ENCODE measurements at places on chromosomes 5 and 9.
A peak's percentile ranks its signal among the peaks of the same experiment; 100 is the strongest.

GRCh38 chr5:95899829-95900228, 61.8 kb downstream of the ELL2 start:
- DNase-seq = no peak

DNA sequence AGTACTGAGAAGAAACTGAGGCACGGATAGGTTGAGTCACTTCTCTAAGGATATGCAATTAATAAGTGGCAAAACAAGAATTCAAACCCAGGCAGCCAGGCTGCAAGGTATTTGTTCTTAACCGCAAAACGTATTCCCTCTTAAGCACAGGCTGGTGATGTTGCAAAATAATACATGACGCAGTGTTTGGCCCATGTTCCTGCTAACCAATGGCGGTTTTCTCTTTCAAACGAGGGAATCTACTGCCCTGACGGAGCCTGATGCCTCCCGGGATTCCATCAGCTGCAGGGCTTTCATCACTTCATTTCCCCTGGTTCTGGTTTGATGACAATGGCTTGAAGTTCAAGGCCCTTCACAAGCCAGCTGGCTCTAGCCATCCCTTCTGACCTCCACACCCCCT, 154.8 kb downstream of the SLIT3 start:
- DNase-seq = no peak

DNA sequence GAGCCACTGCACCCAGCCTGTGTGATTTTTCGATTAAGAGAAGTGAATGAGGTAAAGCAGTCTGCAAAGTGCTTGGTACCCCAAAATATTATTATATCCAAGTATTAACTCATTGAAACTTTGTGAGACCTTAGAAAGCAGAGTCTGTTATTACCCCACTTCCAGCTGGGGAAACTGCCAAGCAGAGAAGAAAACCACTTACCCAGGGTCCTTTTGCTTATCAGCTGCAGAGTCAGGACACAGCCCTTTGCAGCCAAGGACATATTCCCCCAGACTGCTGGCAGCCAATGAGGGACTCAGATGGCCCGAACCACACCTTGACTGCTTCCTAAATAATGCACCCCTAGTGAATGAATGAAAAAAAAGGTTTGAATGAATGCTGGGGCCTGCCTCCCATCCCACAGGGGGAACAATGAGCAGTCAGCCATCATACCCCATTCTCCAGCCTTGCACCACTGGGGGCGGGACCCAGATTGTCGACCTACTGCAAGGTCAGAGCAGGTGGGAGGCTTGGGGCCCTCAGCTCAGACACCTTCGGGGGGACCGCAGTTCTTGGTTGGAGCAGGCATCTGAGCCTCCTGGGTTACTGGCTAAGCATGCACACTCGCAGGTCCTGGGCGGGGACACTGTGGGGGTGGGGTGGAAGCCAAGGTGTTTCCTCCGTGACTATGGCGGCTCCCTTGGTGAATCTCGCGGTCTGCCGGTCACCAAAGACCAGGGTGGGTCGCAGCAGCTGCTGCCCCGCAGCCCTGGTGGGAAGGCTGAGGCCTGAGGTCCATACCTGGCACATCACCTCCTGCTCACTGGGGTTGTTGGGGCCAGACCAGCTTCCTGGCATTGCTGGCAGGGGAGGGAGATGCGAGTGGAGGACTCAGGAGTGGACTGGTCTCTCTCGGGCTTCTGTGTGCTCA, 29.7 kb downstream of the PRRT1B start:
- DNase-seq = no peak

GRCh38 chr5:52693280-52693679, 94.4 kb upstream of the ITGA1 start:
- no peak for DNase-seq

GRCh38 chr5:148418511-148418910, 34.8 kb downstream of the FBXO38 start:
- DNase-seq = no peak

- no peak for DNase-seq
Measured at GRCh38 chr9:115262952-115263351, 145.0 kb upstream of the TNC start.

DNA sequence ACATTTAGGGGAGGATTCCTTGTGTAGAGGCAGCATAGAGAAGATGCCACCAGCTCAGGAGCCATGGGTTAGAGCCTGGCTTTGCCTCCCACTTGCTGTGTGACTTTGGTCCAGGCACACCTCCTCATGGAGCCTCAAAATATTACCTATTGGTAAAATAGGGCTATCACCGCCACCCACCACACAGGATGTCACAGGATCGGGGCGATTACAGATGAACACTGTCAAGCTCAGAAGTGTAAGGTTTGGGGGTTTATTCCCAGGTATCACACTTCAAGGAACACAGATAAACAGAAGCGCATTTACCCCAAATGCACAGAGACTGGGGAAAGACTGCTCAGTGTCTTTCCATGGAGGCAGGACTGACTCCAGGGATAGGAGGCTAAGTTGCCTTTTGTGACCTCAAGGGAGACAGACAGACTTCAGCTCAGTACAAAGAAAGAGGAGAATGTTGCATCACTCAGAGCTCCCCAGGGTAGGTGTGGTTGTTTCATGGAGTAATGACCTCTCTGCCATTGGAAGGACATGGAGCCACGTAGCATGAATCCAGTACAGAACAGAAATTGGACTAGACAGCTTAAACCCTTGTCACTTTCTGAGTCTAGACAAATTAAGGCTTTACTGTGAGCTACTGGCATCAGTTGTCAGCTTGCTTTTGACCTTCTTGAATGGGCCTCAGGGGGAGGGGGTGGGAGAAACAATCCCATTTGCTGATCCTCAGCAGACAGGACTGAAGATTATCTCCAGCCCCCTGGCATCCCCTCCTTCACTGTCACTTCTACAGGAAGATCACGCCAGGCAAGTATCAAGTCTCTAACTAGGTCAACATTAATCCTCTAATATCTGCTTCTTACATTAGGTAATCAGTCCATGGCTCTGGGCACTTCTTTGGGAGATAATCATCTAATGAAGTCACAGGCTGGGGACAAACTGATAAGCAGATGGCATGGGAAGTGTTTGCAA, 6.5 kb downstream of the TRAF1 start:
- DNase-seq = no peak

- no peak for DNase-seq
Measured at GRCh38 chr5:132268769-132269551, 11.5 kb downstream of the PDLIM4 start.

DNA sequence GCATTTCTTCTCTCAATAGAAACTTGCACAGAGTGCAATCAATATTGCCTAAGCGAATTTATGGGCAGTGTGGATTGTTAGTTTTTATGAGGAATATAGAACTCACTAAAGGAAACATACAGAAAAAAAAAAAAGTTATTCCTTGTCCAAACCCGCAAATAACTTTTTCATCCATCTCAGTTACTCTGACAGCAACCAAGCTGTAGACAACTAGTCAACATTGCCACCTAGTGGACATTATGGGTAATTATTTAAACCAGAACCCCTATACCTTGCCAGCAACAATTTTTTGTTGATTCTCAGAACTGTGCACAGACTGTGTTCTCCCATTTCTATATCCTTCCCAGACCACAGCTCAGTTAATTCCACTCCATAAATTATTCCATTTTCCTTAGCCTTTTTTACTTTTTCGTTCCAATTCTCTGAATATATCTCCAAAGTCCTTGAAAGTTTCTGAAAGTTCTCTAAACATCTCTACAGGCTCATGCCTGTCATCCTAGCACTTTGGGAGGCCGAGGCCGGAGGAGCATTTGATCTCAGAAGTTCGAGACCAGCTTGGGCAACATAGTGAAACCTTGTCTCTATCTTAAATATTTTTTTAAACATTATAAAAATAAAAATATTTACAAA, 2.6 kb upstream of the AFAP1L1 start:
- peak; percentile 72 for DNase-seq

GRCh38 chr9:14538526-14538925, 154.7 kb downstream of the ZDHHC21 start:
- DNase-seq = no peak

DNA sequence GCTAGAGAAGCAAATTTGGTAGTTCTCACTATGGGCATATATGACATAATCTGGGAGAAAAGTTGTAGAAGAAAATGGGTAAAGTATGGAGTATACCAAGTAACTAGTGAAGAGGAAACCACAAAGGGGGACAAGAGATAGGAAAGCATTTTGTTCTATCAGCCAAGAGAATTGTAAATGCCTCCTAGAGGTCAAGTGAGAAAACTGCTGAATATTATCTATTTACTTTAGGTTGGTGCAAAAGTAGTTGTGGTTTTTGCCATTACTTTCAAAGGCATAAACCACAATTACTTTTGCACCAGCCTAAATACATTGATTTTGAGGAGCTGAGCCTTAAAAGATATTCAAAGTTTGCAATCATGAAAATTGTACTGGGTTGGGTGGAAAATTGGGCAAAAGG, 126.7 kb upstream of the GRHPR start:
- DNase-seq = no peak

DNA sequence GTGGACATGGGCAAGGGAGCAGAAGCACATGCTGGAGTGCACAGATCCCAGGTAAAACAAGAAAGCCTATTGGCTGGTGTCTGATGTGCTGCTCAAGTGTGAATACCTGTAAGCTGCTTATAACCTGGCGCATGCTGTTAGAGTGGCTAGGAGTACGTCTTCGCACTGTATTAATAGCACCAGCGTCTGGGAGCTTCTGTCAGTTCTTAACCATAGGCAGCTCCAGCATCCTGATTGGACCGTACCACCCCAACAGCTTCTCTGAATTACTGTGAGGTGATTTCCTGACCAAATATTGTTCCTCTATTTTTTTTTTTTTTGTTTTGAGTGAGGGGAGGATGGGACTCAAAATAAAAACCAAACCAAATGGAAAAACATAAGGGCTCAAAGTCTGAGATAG, 987.6 kb downstream of the PTPRD start:
- no peak for DNase-seq

DNA sequence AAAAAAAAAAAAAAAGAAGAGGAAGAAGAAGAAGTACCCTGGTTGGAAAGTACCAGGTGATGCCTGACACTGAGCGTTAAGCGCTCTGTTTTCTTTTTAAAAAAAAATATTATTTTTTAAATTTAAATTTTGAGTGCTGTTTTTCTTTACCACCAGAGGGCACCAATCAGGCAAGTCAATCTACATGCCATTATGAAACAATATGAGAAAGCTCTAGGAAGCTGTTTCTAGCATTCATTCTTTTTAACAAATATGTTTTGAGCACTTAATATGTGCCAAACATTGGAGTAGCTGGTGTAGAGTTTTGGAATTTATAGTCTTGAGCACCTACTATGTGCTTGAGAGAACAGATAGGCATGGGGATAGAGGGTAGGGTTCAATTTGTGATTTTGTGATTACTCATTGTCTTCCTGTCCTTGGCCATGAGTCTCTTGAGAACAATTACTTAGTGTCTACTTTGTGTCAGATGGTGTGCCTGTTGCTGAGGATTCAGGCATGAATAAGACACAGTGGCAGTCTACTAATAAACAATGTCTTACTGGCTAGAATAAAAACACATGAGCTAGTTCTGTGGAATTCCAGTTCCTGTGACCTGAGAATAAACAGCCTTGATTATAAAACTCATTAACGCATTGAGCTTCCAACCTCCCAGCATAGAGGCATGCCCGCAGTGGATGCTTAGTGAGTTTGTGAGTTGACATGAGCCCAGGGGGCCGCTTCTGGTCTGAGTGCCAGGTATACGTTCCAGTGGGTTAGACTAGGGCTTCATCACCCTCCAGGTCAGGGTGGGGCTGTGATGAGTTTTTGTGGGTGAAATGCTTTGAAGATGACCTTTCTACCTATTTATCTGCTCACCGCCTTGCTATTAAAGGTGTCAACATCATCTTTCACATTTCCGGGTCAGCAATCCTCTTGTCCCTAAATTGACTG, 3.0 kb upstream of the UBE2R2 start:
- peak; percentile 34 for DNase-seq

GRCh38 chr5:81895307-81895706, 76.5 kb upstream of the ATG10 start:
- DNase-seq = no peak

- no peak for DNase-seq
Measured at GRCh38 chr9:16718296-16718695, 152.2 kb downstream of the BNC2 start.

- DNase-seq = no peak
Measured at GRCh38 chr9:38639577-38639940, 19.2 kb upstream of the ANKRD18A start.

DNA sequence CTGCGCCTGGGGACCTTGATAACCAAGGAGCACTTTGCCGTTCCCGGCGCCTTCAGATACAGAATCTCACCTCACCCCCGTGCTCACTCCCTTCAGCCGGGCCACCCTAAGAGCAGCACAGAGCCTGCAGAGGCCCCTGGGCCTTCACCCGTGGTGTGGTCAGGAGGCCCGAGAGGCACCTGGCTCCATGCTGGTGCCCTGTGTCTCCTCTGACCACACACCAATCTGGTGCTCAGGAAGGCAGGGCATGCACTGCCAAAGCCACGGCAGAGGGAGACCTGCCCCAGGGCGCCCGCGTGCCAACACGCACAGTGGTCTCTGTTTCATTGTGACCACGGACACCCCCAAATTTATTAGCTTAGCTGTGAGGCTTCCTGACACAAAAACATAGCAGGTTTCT, 11.3 kb downstream of the IRX4 start:
- no peak for DNase-seq

GRCh38 chr5:73633060-73633459, 7.1 kb downstream of the ARHGEF28 start:
- DNase-seq = no peak

- DNase-seq = no peak
Measured at GRCh38 chr5:103469288-103470040, 93.1 kb downstream of the NUDT12 start.

DNA sequence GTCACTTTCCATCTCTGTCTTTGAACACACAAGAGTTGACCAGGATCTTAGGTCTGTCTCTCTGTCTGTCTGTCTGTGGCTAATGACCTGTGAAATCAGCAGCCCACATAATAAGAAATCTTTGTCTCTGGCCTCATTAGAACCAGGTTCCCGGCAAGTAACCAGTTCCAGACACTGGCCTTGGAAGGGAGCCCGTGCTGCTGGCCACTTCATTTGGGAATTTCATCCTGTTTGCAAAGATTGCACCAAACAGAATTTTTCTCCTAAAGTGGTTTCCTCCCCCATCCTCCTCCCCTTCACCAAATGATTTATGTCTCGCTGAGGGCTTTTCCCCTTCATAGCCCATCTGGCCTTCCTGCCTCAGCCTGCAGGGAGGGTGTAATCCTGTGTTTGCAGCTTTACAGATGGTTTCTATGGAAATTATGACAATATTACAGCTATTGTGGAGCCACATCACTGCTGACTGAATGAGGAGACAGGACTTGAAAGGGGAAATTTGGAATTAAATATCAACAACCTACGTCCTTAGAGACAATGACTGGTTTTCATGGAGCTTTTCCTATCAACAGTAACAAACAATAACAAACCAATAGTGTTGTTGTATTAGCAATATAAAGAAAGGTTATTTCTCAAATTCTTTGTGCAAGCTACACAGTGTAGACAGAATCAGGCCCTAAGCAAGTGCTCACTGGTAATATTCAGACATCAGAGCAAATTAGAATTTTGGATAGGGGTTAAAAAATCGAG, 25.7 kb downstream of the DPYSL3 start:
- DNase-seq = no peak

- no peak for DNase-seq
Measured at GRCh38 chr9:72894342-72894741, 58.5 kb downstream of the ALDH1A1 start.

- DNase-seq = no peak
Measured at GRCh38 chr9:89505911-89506310, 8.0 kb upstream of the SEMA4D start.
